Psoas muscle (tissue), 8 donors: ENCODE measurements at places on chromosomes 7 and 10. TPM values are rescaled to one million over a fixed set of nuclear protein-coding genes. Genes with fewer than 3 reads are reported as not detected.

PAX4 gene
- total RNA-seq: not detected

DNA sequence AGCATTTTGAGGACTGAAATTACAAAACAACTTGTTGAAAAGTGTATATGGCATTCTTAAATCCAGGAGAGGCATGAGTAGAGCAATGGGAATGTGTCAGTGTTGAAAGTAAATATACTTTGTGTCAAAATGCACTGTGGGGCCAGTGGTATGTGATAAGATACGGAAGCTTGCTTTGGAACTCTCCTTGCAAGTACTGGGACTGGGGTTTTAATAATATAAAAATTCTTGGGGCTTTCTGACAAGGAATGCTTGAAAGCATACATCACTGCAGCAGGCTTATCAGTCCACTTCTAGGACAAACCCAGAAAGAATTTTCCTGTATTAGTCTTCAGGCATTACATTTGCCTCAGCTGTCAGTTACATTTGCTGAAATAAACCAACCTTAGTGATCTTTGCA lies 472.8 kb upstream of the FZD8 start:
- no peak for DNase-seq

- DNase-seq: no peak
Measured at GRCh38 chr10:65566906-65567305, 1358.9 kb upstream of the LRRTM3 start.

DNA sequence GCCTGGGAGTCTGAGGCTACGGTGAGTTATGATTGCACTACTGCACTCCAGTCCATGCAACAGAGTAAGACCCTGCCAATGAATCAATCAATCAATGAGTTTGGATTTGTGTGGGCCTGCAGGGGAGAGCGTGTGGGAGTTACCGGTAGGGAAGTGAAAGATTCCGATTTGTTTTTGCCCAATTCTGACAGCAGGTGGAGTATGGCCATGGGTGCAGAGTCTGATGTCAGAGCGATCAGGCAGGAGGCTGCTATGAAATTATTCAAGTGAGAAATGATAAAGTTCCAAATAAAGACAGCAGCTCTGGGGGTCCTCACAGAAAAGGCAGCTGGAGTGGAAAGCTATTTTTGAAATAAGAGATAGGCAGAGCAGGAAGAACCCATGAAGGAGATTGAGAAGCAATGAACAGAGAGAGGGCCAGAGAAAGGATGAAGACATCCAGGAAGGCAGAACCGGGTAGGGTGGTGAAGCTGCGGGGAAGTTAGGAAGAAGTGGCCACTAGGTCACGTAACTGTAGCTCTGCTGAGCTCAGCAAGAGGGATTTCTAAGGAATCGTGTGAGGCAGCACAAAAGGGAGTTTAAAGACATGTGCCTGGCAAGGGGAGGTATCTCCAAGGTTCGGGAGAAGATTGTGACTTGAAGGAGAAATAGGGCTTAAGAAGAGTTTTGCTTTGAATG lies 93.7 kb upstream of the NMT2 start:
- no peak for DNase-seq

- no peak for DNase-seq
Measured at GRCh38 chr7:82389876-82390275, 53.7 kb downstream of the CACNA2D1 start.
